Renal cortex interstitium (tissue), 15 donors: ENCODE measurements at places on chromosomes 12 and 14. TPM values are rescaled to one million over a fixed set of nuclear protein-coding genes. Genes with fewer than 3 reads are reported as not detected.

CLEC7A gene
- 1.9 TPM for polyA plus RNA-seq

KLRK1 gene
- polyA plus RNA-seq, result 0.39 TPM

CD27 gene
- 2.2 TPM for polyA plus RNA-seq

PLEKHD1 gene
- 5.0 TPM for polyA plus RNA-seq

LETMD1 gene
- polyA plus RNA-seq, result 86.9 TPM

DAO gene
- polyA plus RNA-seq, result 0.75 TPM

LRTM2 gene
- 0.30 TPM for polyA plus RNA-seq

DNA sequence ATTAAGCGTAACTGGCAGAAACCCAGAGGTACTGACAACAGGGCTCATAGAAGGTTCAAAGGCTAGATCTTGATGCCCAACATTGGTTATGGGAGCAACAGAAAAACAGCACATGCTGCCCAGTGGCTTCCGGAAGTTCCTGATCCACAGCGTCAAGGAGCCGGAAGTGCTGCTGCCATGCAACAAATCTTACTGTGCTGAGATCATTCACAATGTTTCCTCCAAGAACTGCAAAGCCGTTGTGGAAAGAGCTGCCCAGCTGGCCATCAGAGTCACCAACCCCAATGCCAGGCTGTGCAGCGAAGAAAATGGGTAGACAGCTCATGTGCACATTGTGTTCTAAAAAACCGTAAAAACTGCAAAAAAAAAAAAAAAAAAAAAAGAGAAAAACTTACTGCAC lies 192.3 kb downstream of the MON2 start:
- no peak for DNase-seq

DNA sequence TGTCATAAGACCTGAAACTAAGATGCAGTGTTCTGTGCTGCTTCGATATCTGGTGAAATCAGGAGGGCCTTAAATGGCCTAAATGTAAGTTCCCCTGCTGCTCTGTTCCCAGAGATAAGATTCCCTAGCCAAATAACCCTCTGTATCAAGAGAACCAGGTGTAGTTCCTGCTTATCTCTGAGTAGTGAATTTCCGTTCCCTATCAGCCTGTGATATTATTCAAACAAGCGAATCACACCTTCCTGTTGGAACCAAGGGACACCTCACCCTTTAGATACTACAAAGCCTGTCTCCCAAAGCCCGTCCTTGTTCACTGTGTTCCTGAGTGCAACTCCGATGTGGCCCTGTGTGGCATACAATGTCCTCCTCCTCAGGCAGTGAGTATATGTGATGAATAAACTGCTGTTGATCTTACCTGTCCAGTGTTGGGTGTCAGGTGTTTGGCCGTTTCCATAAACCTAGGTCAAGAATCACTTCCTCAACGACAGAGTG lies 52.2 kb upstream of the COCH start:
- no peak for DNase-seq

DNA sequence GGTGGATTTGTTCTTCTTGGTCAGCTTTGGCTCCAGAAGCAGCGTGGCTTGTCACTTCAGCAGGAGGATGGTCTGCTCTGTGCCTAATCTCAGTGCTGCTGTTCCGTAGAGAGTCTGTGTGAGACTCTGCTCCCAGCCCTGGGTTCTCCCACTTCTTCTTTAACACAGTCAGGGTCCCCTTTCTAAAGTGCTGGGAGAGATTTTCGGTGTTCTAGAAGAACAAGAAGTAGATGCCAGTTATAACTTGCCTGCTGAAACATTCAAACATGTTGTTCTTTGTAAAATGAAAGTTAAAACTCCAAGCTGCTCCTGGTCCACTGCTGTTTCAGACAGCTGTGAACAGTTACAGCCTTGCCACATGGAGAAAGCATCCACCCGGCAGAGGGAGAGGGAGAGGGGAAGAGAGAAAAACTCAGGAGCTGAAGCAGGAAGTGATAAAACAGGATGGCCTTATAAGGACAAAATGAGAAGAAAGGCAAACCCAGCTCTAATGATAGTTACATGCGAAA lies 55.2 kb upstream of the CERS5 start:
- peak; percentile 66 for DNase-seq

DNA sequence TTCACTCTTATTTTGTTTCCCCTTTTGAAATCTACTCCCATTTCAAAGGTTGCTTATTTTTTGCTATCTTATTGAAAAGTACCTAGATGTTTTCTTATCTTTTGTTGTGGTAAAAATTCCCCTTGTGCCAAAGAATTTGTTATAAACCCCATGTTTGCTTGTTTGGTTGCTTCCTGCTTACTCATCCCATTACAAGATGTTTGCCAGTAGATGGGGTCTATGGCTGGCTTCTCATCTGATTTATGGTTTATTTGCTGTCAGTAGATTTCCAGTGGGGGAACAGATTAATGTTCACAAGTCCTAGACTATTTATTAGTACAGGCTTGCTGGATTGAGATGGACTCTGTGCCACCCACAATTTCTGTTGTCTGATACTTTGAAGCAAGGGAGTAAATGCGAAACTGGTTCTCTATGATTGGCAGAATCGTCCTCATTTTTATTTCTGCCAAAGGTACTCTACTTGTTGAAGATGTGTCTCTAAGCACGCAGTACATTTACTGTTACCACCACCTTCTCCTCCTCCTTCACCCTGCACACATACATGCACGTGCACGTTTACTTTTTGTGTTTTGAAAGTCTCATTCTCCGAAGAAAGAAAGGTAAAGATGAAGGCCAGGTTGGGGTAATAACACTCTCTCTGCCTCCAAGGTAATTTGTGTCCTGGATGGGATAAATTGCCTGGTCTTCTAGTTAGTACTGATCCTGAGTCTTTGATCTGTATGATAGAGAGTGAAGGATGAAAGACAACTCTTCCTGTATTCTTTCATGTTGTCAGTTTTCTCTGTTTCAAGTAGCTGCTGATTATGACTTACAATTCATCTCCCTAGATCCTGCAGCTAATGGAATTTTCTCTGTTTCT lies 117.2 kb upstream of the ATP2B1 start:
- no peak for DNase-seq

GRCh38 chr12:122869207-122869973 lies 26.5 kb downstream of the VPS37B start:
- DNase-seq, result no peak

GRCh38 chr12:124188561-124189405 lies 106.1 kb upstream of the RFLNA start:
- no peak for DNase-seq

GRCh38 chr12:64407342-64408223 lies 3.4 kb downstream of the XPOT start:
- DNase-seq, result no peak

DNA sequence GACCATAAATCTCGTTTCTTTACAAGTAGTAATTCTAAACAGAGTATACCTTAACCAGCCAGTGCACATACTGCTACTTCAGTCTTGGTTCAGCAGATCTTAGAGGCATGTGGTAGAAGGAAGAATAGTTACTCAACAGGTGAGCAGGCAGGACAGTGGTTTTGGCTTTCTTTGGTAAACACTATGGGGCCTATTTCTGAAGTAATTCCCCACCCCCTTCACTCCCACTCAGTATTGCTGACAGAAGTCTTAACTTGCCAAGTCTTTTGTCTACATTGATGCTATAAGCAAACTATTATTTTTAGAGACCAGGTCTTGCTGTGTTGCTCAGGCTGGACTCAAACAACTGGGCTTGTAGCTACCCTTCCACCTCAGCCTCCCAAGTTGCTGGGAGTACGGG lies 68.5 kb downstream of the FBXO34 start:
- no peak for DNase-seq

DNA sequence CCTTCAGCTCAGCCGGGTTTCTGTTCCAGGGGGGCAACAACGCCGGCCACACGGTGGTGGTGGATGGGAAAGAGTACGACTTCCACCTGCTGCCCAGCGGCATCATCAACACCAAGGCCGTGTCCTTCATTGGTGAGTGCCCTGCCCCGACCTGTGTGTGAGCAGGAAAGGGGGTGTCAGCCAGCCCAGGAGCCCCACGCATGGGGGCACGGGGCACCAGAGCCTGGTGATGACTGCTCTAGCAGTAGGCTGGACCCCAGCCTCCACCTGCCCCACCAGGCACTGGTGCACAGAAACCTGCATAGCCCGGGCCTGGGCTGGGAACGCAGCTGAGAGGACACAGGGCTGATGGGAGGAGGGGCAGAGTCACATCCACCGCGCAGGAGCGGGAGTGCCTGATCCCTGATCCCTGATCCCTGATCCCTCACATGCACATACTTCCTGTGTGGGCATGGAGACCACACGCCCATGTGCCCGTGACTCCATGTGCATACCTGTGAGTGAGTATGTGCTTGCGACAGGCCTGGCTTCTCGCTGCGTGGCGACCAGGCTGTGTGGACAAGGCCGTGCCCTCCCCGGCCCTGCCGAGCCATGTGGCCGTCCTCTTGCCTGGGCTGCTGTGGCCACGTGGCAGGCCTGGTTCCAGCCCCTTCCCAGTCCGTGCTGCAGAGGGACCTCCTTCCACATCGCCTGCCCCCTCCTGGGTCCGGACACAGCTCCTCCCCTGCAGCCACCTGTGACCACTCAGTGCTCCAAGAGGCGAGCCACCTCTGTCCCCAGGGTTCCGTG lies 11.2 kb downstream of the ADSS1 start:
- DNase-seq, result no peak

DNA sequence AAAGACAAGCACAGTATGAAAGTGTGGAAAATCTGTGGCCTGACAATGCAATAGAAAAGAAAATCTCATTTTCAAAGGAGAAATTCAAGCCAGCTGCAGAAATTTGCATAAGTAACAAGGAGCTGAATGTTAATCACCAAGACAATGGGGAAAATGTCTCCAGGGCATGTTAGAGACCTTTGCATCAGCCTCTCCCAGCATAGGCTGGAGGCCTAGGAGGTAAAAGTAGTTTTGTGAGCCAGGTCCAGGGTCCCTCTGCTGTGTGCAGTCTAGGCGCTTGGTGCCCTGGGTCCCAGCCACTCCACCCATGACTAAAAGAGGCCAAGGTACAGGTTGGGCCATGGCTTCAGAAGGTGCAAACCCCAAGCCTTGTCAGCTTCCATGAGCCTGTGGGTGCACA lies 58.3 kb downstream of the TESPA1 start:
- no peak for DNase-seq

DNA sequence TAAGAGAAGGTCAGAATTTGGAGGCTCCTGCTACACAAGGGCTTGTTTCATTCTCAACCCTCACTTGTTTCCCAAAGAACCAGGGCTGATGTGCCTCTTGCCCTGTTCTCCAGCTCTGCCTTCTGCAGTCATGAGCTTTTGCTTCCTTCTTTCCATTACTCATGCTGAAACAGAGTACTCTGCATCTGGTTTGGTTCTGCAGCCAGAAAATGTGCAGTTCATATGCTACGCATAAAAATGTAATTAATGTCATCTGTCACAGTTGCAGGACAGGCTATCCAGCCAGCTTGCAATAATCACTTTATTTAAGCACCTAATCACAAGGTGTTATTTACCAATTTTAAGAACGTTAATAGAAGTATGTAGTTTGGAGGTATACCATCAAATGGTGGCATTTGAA lies 150.2 kb downstream of the SRGAP1 start:
- no peak for DNase-seq

DNA sequence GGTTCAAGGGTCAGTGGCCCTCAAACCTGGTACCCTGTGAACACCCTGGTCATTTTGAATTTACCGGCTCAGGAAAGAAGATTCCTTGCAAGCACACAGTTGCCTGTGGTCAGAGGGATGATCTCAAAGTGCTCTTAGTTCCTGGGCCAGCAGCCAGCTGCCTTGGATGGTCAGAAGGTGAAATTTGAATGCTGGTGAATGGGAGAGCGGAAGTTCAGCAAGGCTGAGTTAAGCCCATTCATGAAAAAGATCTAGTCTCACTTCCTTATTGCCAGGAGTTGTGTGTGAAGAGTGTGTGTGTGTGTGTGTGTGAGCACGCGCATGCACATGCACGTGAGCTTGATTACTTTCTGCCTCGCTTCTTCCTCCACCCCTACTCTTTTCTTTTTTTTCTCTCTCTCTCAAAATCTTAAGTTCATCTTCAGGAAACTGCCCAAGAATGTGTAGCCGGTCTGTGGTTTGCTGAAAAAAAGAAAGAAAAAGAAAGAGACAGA lies 155.5 kb upstream of the CCND2 start:
- no peak for DNase-seq

GRCh38 chr12:21815306-21816062 lies 41.0 kb upstream of the KCNJ8 start:
- no peak for DNase-seq

DNA sequence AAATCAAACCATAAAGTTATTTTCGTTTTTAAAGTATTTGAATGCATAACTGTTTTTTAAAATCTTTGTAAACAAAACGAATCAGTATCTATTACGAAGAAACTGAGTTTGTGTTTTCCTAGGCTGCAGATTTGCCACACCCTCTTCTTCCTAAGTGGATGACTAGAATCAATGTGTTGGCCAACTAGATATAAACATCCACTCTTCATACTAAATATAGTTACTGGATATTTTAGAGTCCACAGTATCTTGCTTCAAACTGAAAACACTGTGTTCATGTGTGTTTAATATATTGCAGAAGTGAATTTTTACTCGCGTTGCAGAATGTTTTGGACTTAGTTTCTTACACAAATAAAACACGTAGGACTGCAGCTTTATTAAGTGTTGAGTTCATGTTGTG lies 63.2 kb downstream of the KLHL28 start:
- no peak for DNase-seq

- DNase-seq, result no peak
Measured at GRCh38 chr12:1656902-1657301, 27.9 kb downstream of the WNT5B start.

DNA sequence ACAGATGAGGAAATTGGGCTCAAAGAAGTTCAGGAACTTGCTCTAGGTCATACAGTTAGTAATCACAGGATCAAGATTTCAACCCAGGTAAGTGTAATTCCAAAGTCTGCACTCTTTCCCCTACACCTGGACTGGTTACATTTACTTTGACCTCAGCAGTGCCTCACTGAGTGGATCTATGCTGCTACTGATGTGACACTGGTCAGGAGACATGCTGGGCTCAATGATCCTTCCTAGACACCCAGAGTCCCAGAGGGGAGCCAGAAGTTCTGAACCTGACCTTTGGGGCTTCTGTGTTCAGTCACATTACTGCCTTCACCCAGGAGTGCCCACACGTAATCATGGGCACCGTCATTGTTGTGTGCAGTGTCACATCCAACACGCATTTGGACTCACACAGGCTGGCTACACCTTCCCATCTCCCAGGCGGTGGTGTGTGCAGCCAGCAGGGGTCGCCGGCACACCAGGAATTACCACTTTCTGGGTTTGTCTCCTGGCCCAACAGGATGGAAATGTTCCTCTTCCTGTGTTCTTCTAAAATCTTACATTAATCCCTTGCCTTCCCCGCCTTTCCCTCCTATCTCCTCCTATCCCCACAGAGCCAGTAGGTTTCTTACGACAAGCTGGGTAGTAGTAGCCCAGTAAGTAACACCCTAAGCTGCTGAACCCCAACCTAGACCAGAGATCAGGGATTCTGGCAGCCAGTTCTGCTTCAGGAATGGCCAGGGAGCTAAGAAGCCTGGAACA lies 25.6 kb downstream of the CALCOCO1 start:
- no peak for DNase-seq
